Peyer's patch (tissue), 4 donors: ENCODE measurements at places on chromosomes 11 and 22. TPM values are rescaled to one million over a fixed set of nuclear protein-coding genes. Genes with fewer than 3 reads are reported as not detected.
A peak's percentile ranks its signal among the peaks of the same experiment; 100 is the strongest.

The LRRC55 gene
- not detected for total RNA-seq

The OR8U1 gene
- total RNA-seq: not detected

The MS4A2 gene
- not detected for total RNA-seq

The GGTLC2 gene
- total RNA-seq: not detected

The GSTT2 gene
- total RNA-seq: not detected

DNA sequence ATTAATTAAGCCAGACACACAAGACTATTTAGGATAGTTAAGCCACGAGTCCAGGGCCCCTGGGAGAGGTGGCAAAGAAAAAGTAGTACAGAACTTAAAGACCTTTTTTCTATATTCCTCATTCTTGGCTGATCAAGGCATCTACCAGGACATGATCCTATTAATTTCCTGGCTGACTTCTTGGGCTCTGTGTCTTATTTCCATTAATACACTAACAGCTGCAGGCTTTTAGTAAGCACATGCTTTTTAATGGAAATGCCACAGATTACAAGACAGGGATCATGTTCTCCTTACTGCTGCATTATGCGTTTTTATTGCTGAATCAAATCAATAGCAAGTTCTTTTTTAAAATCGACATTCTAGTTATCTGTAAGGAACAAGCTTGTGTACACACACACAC lies 35.2 kb downstream of the BTG4 start:
- no peaks in the 10 kb centered on the region for H3K27me3 ChIP-seq
- no peaks in the 10 kb centered on the region for H3K36me3 ChIP-seq
- H3K4me3 ChIP-seq: no peak overlapping the region
- H3K27ac ChIP-seq: no peak overlapping the region
- DNase-seq: no peak
- no peaks in the 10 kb centered on the region for H3K4me1 ChIP-seq

DNA sequence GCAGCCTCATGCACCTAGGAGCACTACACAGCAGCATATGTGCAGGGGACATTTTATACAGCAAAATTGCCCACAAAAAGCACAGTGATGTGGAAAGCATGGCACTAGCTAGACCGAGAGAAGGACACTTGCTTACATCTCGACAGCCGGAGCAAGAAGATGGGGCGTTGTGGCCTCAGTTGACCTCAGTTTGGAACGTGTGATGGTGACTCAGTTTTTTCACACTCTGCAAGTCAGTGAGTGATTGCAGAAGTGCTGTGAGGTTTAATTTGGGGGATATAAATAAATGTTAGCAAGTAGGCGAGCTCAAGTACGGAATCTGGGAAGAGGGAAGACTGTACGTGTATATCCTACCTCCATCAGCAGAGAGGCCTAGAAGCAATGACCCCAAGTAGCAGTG lies 23.3 kb downstream of the LRP5 start:
- peak overlapping the region; percentile 37 for H3K27ac ChIP-seq
- H3K4me3 ChIP-seq: no peak overlapping the region
- H3K27me3 ChIP-seq: no peaks in the 10 kb centered on the region
- no peak for DNase-seq

- H3K27ac ChIP-seq: no peak overlapping the region
- H3K4me1 ChIP-seq: no peaks in the 10 kb centered on the region
- no peak for DNase-seq
- H3K4me3 ChIP-seq: no peak overlapping the region
- H3K27me3 ChIP-seq: no peaks in the 10 kb centered on the region
These were observed 854.0 kb downstream of the BRD1 start for GRCh38 chr22:48973694-48974041.

- H3K27me3 ChIP-seq: no peaks in the 10 kb centered on the region
- DNase-seq: no peak
- H3K4me1 ChIP-seq: no peaks in the 10 kb centered on the region
- no peaks in the 10 kb centered on the region for H3K36me3 ChIP-seq
- H3K27ac ChIP-seq: no peak overlapping the region
These were observed 126.9 kb downstream of the CD44 start for GRCh38 chr11:35265755-35266454.

DNA sequence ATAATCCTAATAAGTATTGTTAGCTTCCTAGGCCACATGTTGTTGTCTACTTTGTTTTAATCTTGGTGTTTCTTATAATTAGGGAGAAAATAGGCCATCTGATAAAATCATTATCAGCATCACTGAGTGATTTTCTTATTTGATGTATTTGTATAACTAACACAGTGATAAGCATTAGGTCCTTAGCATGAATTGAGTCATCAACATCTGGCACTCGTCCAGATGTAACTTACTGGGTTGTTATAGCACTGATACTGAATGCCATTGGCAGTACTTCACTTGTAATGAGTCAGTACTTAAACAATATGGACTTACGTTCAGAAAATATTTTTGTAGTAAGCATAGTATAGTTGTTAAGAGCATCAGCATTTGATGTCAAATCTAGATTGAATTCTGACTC lies 16.2 kb downstream of the API5 start:
- no peaks in the 10 kb centered on the region for H3K27me3 ChIP-seq
- no peak overlapping the region for H3K27ac ChIP-seq
- peaks cover 2% of the 10 kb centered on the region for H3K36me3 ChIP-seq
- H3K4me1 ChIP-seq: no peaks in the 10 kb centered on the region
- no peak overlapping the region for H3K4me3 ChIP-seq

- DNase-seq: no peak
- no peaks in the 10 kb centered on the region for H3K36me3 ChIP-seq
- no peaks in the 10 kb centered on the region for H3K4me1 ChIP-seq
- no peaks in the 10 kb centered on the region for H3K27me3 ChIP-seq
- H3K27ac ChIP-seq: no peak overlapping the region
- H3K4me3 ChIP-seq: no peak overlapping the region
These were observed 64.7 kb upstream of the CCND1 start for GRCh38 chr11:69576069-69576782.

DNA sequence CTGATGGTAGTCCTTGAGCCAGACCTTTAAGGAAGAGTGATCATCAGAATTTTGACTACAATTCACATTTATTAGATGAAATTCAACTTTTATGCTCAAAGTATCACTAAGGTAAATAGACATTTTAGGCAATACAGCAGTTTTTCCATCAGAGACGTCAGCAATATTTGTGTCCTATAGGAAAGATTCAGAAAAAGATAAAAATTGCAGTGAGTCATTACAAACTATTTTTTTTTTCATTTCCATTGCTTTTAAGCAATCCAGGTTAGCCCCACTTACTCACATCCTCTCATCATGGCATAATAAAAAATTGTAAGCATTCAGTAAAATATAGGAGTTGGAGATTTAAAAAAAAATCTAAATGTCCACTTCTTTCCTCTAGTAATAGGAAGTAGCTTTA lies 46.9 kb downstream of the MSANTD4 start:
- H3K27ac ChIP-seq: no peak overlapping the region
- H3K4me3 ChIP-seq: no peak overlapping the region
- DNase-seq: no peak

GRCh38 chr11:78564490-78565467 lies 9.9 kb downstream of the NARS2 start:
- peak; percentile 65 for DNase-seq
- peaks cover 4% of the 10 kb centered on the region for H3K4me1 ChIP-seq
- H3K27ac ChIP-seq: no peak overlapping the region
- H3K27me3 ChIP-seq: no peaks in the 10 kb centered on the region
- H3K36me3 ChIP-seq: no peaks in the 10 kb centered on the region
- no peak overlapping the region for H3K4me3 ChIP-seq

DNA sequence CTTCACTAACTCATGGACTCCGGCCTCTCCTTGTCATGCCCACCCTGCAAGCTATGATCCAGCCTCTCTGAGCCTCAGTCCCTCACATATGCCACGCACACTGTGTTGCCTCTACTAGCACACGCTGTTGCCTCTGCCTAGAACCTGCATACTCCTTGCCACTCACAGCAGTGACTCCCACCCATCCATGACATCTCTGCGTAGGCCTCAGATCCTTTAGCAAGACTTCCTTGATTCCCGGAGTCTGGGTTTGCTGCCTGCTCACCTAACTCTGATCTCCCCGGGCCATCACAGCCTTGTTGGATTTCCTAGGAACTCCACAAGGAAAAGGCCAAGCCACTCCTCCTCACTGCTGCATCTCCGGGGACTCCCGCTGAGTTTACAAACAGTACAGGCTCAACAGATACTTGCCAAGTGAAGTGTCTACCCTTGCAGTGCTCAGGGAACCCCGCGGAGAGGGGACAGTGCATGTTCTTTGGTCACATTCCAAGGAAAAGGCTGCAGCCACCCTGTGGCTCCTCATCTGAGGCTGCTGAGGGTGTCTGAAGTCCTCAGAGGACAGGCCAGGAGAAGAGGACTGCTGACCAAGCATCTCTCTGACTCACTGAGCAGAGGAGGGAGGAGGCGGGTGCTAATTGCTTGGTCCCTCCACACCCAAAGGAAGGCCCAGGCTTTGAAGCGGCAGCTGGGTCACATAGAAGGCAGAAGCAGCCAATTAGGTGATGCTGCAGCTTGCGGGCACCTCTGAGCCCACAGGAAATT lies 42.4 kb upstream of the NAV2 start:
- H3K27me3 ChIP-seq: no peaks in the 10 kb centered on the region
- no peaks in the 10 kb centered on the region for H3K4me1 ChIP-seq
- no peak overlapping the region for H3K27ac ChIP-seq
- no peaks in the 10 kb centered on the region for H3K36me3 ChIP-seq
- DNase-seq: no peak

DNA sequence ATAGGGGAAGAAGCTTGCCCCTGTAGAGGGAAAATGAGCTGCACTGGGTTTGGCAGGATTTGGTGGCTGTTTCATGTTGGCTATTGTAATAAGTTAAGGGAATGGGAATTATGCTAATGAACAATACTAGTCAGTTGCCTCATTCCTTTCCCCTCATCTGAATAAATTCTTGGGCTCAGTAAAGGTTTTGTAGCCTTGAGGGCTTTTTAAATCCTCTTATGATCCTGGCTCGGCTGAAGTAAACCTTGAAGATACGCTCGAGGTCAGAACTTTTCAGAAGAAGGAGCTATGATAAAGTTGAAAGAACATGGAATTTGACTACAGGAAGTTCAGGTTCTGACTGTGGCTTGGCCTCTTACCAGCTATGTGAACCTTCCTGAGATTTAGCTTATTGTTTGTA lies 448.7 kb downstream of the RAB38 start:
- no peaks in the 10 kb centered on the region for H3K4me1 ChIP-seq
- no peaks in the 10 kb centered on the region for H3K27me3 ChIP-seq
- no peaks in the 10 kb centered on the region for H3K36me3 ChIP-seq
- no peak overlapping the region for H3K27ac ChIP-seq
- DNase-seq: no peak
- H3K4me3 ChIP-seq: no peak overlapping the region

GRCh38 chr11:36313750-36314433 lies 17.8 kb downstream of the PRR5L start:
- H3K36me3 ChIP-seq: no peaks in the 10 kb centered on the region
- H3K27ac ChIP-seq: no peak overlapping the region
- DNase-seq: no peak
- H3K27me3 ChIP-seq: no peaks in the 10 kb centered on the region
- no peaks in the 10 kb centered on the region for H3K4me1 ChIP-seq

- peak overlapping the region; percentile 92 for H3K4me3 ChIP-seq
- peaks cover 33% of the 10 kb centered on the region for H3K36me3 ChIP-seq
- no peaks in the 10 kb centered on the region for H3K27me3 ChIP-seq
- H3K27ac ChIP-seq: peak overlapping the region; percentile 99
These were observed 908 bp downstream of the PLCB3 start for GRCh38 chr11:64252003-64252872.

GRCh38 chr11:42490506-42490905 lies 821.3 kb upstream of the API5 start:
- no peak overlapping the region for H3K27ac ChIP-seq
- H3K27me3 ChIP-seq: no peaks in the 10 kb centered on the region
- H3K4me1 ChIP-seq: no peaks in the 10 kb centered on the region
- H3K4me3 ChIP-seq: no peak overlapping the region
- DNase-seq: no peak

DNA sequence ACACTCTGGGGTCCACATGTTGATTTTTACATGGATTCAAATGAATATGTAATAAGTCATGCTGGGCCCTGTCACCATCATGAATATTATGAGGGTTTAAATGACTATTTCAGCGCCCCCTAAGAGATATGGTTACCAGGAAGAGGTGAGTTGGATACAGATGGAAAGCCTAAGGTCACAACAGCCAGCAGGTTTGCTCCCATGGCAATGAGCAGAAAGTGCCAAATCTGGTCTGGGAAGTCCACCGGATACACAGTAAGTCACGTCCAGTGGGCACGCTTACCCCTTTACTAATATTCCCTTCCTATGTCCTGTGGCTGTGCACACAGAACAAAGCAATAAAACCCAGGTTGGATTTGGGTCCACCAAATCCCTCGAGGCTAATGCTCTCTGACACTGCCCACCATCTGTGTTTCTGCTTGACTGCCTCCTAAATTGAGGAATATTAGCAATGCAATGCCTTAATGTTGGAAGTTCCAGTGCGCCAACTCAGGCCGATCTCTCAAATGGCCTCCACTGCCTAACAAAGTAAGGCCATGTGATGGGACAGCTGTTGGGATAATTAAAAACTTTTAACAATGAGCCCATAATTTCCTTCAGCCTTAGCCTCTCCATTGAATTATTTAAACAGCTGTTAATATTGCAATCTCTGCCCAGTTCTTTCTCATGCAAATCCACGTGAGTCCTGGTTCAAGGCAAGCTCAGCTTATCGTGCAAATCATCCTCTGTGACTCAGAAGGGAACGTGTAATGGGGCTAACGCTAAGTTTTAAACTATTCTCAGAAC lies 97.6 kb downstream of the SLC1A2 start:
- no peaks in the 10 kb centered on the region for H3K27me3 ChIP-seq
- no peaks in the 10 kb centered on the region for H3K4me1 ChIP-seq
- H3K27ac ChIP-seq: no peak overlapping the region
- H3K4me3 ChIP-seq: no peak overlapping the region

DNA sequence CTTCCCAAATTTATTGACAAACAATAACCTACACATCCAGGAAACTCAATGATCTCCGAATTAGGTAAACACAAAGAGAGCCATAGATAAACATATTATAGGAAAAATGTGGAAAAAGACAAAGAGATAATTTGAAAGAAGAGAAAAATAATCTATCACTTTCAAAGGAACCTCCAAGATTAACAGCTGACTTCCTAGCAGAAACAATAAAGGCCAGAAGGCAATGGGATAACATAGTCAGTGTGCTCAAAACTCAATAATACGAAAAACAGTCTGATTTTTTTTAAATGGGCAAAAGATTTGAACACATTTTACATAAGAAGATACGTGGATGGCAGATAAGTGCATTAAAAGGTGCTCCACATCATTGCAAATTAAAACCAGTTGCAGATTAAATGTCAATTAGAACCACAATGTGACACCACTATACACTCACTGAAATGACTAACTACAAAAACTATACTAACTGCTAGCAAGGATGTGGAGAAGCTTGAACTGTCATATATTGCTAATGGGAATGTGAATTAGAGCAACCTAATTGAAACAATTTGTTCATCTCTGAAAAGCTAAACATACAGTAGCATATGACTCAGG lies 300.4 kb downstream of the TMEM135 start:
- no peaks in the 10 kb centered on the region for H3K4me1 ChIP-seq
- H3K27me3 ChIP-seq: no peaks in the 10 kb centered on the region
- no peak overlapping the region for H3K4me3 ChIP-seq
- no peaks in the 10 kb centered on the region for H3K36me3 ChIP-seq
- DNase-seq: no peak
- no peak overlapping the region for H3K27ac ChIP-seq

- no peak overlapping the region for H3K4me3 ChIP-seq
- DNase-seq: no peak
- H3K4me1 ChIP-seq: no peaks in the 10 kb centered on the region
- no peaks in the 10 kb centered on the region for H3K36me3 ChIP-seq
These were observed 147.6 kb downstream of the FBXO7 start for GRCh38 chr22:32622004-32622743.
